ENCODE measurements at places on chromosomes 11 and 22. TPM values are rescaled to one million over a fixed set of nuclear protein-coding genes. Genes with fewer than 3 reads are reported as not detected.
A peak's percentile ranks its signal among the peaks of the same experiment; 100 is the strongest.

GRCh38 chr22:26542831-26543230 lies 30.6 kb upstream of the TFIP11 start:
- no peak overlapping the region for H3K4me3 ChIP-seq
- H3K36me3 ChIP-seq, result peaks cover 17% of the 10 kb centered on the region
- DNase-seq, result no peak
- no peaks in the 10 kb centered on the region for H3K27me3 ChIP-seq
- no peak overlapping the region for H3K27ac ChIP-seq
- peaks cover 42% of the 10 kb centered on the region for H3K4me1 ChIP-seq

- H3K4me3 ChIP-seq, result no peak overlapping the region
- no peaks in the 10 kb centered on the region for H3K27me3 ChIP-seq
- no peak overlapping the region for H3K27ac ChIP-seq
Observed at GRCh38 chr11:86212019-86212611, 32.4 kb upstream of the EED start.

GRCh38 chr11:83079820-83080219 lies 8.1 kb upstream of the RAB30 start:
- no peaks in the 10 kb centered on the region for H3K4me1 ChIP-seq
- H3K27me3 ChIP-seq, result no peaks in the 10 kb centered on the region
- H3K4me3 ChIP-seq, result no peak overlapping the region

- no peak for DNase-seq
- no peak overlapping the region for H3K4me3 ChIP-seq
- no peak overlapping the region for H3K27ac ChIP-seq
- H3K36me3 ChIP-seq, result no peaks in the 10 kb centered on the region
Observed at GRCh38 chr11:127205688-127206217, 205.2 kb upstream of the KIRREL3 start.

DNA sequence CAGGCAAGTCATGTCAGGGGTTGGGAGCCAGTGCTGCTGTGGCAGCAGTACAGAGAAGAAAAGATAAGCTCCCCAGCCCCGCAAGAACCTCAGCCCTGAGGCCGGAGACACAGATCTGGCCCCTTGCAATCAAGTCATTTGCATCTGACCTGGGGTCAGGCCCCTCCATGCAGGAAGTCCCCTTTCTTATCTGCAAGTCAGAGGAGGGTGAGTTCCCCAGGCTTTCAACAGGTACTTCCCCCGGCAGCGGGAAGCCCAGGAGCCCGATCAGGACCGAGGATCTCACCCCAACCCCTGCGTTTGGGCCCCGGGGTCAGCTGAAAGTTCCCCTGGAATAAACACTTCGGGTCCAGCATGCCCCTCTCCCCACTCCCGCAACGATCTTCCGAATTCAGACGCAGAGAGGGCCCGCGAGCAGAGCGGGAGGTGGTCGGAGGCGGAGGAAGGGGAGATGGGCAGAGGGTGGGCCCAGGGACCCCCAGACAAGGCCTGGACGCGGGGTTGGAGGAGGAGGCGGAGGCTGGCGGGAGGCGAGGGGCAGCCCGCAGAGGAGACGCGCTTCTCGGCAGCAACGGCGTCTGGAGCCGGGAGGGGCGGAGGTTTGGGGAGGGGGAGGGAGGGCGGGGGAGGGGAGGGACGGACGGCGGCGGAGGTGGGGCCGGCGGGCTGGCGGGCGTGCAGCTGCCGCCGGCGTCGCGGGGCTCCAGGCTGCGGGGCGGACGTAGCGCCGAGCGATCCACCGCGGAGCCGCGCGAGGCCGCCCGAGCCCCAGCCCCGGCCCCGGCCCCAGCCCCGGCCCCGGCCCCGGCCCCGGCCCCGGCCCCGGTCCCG lies at the start of gene TSPAN18:
Gene TSPAN18 (plus strand): TSS at position 680 of the 831 bp plus-strand sequence. CDS start 179,455 bp downstream, outside the sequence.
- no peak for DNase-seq
- no peaks in the 10 kb centered on the region for H3K27me3 ChIP-seq
- H3K36me3 ChIP-seq, result no peaks in the 10 kb centered on the region
- H3K4me3 ChIP-seq, result peak within 1 kb of the TSS; percentile 72

GRCh38 chr11:13924801-13925327 lies 37.7 kb upstream of the SPON1 start:
- H3K4me1 ChIP-seq, result peaks cover 5% of the 10 kb centered on the region
- H3K27ac ChIP-seq, result no peak overlapping the region
- no peaks in the 10 kb centered on the region for H3K27me3 ChIP-seq

DNA sequence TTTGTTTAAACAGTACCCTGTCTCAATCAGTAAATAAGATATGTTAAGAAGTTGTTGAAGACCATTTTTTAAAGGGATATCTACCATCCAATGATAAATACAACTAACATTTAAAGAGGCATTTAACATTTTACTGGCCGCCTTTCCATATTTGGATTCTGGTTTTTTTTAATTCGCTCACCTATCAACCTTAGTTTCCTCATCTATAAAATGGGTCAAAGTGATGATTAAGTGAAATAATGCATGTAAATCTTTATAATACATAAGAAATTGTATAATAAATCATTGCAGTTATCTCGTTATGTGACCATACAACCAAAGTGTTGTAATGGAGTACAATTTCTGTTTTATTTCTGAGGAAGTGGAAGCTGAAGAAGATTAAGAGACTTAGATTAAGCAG lies 17.7 kb upstream of the ATP5MG start:
- no peaks in the 10 kb centered on the region for H3K27me3 ChIP-seq
- no peaks in the 10 kb centered on the region for H3K4me1 ChIP-seq
- peaks cover 99% of the 10 kb centered on the region for H3K36me3 ChIP-seq
- no peak for DNase-seq
- H3K27ac ChIP-seq, result no peak overlapping the region

DNA sequence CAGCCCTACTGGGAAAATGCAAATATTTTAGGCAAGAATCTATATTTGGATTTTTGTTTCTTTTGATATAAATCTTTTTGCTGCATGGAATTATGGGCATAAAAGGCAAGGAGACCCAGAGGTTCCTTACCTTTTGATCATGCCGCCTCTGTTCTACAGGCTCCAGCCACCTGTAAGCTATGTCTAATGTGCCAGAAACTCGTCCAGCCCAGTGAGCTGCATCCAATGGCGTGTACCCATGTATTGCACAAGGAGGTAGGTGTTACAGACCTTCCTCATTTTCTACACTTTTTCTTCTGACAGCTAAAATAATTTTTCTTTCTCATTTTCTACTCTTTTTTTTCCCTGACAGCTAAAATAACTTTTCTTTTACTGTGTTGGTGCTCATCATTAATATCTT lies 8.2 kb upstream of the BACE1-AS start:
- H3K27ac ChIP-seq, result no peak overlapping the region
- no peaks in the 10 kb centered on the region for H3K4me1 ChIP-seq
- DNase-seq, result no peak
- H3K4me3 ChIP-seq, result no peak overlapping the region

The INPP5J gene
- 17.6 TPM for total RNA-seq

The P4HA3 gene
- 0.75 TPM for total RNA-seq
